ENCODE measurements at places on chromosomes 2 and 18.

- H3K36me3 ChIP-seq: peaks cover 15% of the 10 kb centered on the region
- no peak for DNase-seq
- no peaks in the 10 kb centered on the region for H3K4me1 ChIP-seq
- no peak overlapping the region for H3K27ac ChIP-seq
Observed at GRCh38 chr2:175755169-175755568, 246.9 kb downstream of the LNPK start.

DNA sequence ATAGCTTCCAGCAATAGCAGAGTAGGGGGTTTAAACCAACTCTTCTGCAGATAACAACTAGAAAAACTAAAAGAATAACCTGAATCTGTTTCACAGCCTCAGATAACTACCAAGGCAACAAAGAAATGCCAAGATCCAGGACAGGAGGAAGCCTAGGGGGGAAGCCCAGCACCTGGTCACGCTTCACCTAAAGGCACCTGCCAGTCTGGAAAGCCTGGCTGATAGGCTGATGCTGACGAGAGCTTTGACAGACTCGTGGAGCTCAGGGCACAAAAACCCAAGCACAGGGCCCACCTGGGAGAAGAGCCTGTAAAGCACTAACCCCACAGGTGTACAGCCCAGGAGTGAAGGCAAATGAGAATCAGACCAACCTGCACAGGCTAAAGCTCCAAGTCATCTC is 22.6 kb downstream of the EIPR1 start:
- no peak for DNase-seq
- H3K36me3 ChIP-seq: peaks cover 51% of the 10 kb centered on the region
- H3K4me3 ChIP-seq: no peak overlapping the region
- H3K4me1 ChIP-seq: peaks cover 14% of the 10 kb centered on the region
- no peaks in the 10 kb centered on the region for H3K27me3 ChIP-seq
- no peak overlapping the region for H3K27ac ChIP-seq

GRCh38 chr2:182611009-182611408 is 105.0 kb upstream of the DNAJC10 start:
- no peak for DNase-seq
- no peaks in the 10 kb centered on the region for H3K4me1 ChIP-seq
- no peak overlapping the region for H3K4me3 ChIP-seq
- H3K27ac ChIP-seq: no peak overlapping the region
- no peaks in the 10 kb centered on the region for H3K36me3 ChIP-seq

DNA sequence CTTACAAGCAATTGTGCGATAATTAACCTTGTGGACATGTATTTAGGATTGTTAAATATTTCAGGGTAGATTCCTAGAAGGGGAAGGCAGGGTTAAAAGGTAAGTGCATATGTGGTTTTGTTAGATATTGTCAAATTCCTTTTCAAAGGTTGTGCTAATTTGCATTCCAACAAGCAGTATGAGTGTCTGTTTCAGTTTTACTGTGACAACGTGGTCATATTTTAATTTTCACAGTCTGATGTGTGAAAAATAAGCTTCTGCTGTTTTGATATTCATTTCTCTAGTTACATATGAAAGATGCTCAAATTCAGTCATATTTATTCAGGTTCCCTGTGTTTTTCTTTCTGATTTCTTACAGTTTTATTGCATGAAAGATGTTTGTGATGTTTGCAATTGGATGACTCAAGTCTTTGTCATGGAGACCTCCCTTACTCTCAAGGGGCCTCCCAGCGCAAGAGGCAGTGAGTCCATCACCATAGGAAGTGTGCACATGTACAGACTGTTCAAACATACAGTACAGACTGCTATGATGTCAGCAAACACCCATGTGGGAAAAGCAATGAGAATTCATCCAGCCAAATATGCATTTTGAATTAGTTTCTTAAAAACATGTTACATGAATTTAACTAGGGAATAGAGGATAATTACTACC is 310.8 kb downstream of the GALR1 start:
- DNase-seq: no peak
- H3K36me3 ChIP-seq: no peaks in the 10 kb centered on the region
- H3K4me3 ChIP-seq: no peak overlapping the region
- no peaks in the 10 kb centered on the region for H3K4me1 ChIP-seq
- H3K27me3 ChIP-seq: peaks cover 3% of the 10 kb centered on the region
- no peak overlapping the region for H3K27ac ChIP-seq

DNA sequence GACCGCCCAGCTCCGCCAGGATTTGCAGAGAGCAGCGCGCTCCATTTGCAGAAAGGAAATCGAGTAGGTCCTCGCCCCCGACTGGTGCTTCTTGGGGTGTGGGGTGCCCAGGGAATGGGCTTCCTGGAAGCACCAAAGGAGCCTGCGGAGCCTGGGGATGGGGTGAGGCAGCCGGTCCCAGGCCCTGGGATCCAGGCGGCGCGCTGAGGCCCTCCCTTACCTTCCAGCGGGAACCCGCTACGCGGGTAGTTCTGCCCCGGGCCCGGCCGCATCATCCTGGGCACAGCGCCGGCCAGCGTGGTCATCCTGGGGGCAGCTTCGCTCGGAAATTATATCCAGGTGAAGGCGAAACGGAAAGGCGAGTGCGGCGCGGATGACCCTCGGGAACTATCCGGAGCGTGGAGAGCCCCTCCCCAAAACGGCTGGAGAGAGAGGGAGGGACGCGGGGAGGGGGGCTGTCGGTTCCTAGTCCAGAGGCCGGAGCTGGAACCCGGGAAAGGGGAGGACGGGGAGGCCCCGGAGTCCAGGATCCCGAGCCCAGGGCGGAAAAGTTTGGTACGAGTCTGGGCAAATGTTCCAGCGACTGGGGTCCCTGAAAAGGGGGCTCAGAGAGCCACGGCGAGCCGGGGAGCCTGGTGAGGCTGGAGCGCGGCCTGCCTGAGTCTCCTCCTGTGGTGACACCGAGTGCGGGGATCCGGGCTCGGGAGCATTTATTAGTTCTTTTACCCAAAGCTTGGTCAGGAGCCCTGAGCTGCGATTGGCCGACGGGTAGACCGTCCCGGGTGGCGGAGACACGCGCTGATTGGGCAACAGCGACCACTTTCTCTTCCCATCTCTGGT is at the start of gene PAX3:
PAX3 (minus strand) TSS at position 688 of the 840 bp plus-strand sequence; CDS start at position 305, 383 bp downstream.
- DNase-seq: no peak
- peaks cover 12% of the 10 kb centered on the region for H3K36me3 ChIP-seq
- H3K4me1 ChIP-seq: peaks cover 39% of the 10 kb centered on the region
- H3K27me3 ChIP-seq: peaks cover 50% of the 10 kb centered on the region
- H3K27ac ChIP-seq: no peak within 1 kb of the TSS
- H3K4me3 ChIP-seq: no peak within 1 kb of the TSS

DNA sequence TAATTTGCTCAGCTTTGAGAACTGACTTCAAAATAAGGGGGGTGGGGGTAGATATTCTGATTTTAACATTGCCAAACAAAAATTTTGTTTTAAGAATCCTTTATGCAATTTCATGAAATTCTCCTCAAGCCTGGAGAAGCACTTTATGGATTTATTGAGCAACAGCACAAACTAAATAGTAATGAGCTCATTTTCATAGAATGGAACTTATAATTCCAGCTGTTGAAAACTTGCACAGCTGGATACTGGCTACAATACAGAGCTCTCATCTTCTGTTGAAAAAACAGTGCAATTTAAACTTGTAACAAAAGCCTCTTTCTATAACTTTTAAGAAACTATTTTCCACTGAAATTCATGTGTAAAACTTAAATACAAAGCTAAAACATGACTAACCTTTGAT is 137.6 kb upstream of the FN1 start:
- H3K27ac ChIP-seq: no peak overlapping the region
- H3K4me3 ChIP-seq: no peak overlapping the region
- peaks cover 10% of the 10 kb centered on the region for H3K27me3 ChIP-seq

DNA sequence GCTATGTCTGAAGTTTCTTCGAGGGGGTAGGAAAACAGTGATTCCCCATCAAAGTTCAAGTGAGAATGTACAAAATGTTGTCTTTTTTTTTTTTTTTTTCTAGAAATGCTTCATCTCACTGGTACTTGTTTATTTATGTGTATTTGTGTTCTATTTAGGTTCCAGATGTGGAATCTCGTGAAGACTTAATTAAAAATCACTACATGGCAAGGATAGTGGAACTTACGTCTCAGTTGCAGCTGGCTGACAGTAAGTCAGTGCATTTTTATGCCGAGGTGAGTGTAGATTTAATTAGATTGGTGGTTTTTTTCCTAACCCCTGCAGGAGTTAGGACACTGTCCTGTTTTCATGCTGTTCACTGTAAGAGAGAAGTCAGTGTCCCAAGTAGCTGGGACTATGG is 22.8 kb upstream of the STON1 start:
- H3K27ac ChIP-seq: no peak overlapping the region
- H3K4me1 ChIP-seq: peaks cover 22% of the 10 kb centered on the region
- H3K27me3 ChIP-seq: no peaks in the 10 kb centered on the region
- H3K4me3 ChIP-seq: no peak overlapping the region
